Large intestine (tissue), 12 donors: ENCODE measurements at places on chromosomes 12 and 14.
A peak's percentile ranks its signal among the peaks of the same experiment; 100 is the strongest.

DNA sequence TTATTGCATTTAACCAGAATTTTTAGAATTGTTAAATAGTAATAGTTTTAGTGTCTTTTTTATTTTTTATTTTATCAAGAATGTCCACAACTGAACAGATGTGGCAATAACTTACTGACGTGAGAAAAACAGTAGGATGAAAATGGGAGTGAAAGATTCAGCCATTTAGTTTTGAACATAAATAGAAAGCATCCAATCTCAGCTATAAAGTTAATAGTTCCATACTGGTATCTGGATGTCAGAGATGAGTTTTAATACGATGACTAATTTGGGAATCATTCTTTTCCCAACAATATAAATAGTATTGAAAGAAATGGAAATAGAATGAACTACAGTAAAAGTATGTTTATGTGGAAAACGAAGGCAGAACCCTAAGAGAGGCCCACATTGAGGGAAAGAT lies 159.4 kb downstream of the EPS8 start:
- no peak for DNase-seq

GRCh38 chr12:108560321-108560721 lies 652 bp downstream of the SART3 start:
- DNase-seq: peak; percentile 54

- DNase-seq: no peak
Measured at GRCh38 chr14:70856851-70857495, 47.7 kb upstream of the MAP3K9 start.

- DNase-seq: no peak
Measured at GRCh38 chr12:4145990-4146859, 127.3 kb upstream of the CCND2 start.

DNA sequence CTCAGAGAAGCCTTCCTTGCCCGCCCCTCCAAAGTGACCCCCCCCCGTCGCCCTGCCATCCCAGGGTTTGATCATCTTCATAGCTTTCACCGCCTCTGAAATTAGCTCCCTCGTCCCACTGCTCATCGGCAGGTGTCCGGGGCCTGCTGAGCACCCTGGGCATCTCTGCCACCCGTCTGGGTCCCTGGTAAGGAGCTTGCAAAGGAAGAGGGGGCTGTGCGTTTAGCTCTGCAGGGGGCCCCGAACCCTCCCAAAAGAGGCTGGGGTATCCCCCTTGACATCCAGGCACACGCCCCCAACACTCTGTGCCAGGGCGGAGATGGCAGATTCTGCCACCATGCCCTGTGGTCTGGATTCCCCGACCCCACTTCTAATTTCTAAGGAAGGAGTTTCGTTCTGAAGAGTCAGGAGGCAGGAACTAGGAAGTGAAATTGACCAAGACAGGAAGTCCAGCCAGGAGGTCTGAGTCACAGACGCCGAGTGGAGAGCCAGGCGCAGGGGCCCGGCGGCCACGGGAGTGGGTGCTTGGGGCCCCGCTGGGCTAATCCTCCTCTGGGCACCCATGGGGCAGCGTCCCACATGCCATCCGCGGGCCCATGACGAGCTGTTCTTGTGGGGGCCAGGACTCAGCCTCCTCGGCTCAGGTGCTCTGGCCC lies 95.7 kb downstream of the RFLNA start:
- DNase-seq: no peak

DNA sequence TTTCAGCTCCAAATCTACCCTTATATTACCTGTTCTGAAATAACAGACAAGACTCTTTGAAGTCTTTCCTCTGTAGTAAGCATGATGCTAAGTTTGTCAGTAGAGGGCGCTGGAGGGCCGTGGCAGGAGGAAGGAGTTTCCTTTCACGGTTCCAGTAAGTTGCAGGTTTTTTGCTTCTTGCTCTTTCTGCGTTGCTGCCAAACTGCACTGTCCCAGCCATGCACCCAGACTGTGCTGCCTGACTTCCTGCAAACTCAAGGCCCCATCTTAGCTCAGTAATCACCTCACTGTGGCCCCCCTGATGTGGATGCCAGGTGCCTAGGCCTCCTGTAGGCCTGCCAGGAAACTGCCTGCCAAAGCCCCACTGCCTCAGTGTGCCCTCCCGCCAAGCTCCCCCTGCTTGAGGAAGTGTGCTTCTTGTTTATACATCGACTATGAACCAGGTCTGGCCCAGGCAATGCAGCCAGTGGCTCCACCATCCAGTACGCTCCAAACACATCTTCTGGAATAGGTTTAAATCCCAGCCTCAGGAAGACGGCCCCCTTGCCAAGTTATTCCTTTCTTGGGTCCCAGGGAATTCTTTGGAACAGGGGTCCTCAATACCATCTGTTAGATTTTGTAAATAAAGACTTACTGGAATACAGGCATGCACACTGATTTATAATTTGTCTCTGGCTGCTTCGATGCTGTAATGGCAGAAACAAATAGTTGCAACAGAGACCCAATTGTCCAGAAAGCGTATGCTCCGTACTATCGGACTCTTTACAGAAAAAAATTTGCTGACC lies 193.7 kb upstream of the LRIG3 start:
- DNase-seq: peak; percentile 70
